ENCODE measurements at places on chromosomes 3 and 15.

GRCh38 chr3:129087138-129087702 lies 26.6 kb downstream of the GP9 start:
- DNase-seq, result no peak

- DNase-seq, result no peak
Measured at GRCh38 chr3:135017003-135017893, 222.2 kb downstream of the EPHB1 start.

GRCh38 chr3:30804984-30805383 lies 89.5 kb downstream of the GADL1 start:
- no peak for DNase-seq

DNA sequence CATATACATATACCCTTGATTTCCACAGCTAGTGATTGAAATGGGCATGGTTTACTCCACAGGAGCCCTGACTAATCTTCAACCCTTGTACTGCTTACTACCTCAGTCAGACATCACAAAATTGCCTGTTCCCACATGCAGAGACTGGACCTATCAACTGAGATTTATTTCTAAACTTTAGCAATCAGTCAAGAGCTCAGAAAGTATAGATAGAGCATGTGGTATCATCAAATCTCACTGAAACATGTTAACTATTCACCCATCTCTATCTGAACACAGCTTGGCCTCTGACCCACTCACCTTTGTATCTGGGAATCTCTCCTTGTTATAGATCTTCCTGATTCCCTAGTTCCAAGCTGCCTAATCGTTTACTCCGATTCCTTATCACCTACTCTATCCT lies 14.6 kb downstream of the ADAM10 start:
- no peak for DNase-seq

DNA sequence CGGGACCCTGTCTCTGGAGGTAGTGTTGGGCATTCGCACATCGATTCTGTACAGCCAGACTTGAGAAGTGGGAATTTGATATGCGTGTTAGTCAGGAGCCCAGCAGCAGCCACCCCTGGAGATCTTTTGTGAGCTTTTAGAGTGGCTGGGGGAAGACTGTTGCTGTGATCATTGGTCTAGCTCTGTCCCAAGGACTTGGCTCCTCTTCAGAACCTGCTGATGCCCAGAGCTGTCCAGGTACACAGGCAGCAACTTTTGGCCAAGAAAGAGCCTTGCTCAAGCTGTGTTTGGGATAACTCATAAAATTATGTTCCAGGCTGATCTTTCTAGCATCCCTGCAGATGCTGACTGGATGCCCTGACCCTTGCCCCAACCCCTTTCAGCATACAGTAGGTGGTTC lies 29.3 kb downstream of the LIMD1 start:
- DNase-seq, result no peak

DNA sequence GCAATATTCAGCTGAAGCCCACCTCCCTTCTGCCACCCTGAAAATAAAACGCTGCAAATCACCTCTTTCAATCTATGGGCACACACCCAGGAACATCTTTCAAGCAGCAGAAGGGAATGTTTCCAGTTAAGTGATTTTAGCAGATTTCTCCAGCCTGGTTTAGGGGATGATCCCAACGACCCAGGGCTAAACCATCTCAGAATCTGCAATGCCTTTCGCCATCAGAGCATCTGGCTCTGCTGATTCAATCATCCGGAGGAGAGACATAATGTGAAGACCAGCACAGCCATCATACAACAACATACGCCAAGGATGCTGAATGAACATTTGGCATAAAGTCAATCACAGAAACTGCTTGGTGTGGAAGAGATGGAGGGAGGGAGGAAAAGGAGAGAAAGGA lies 15.5 kb upstream of the LRRN1 start:
- no peak for DNase-seq

- DNase-seq, result no peak
Measured at GRCh38 chr15:88814393-88814792, 11.2 kb downstream of the ACAN start.

DNA sequence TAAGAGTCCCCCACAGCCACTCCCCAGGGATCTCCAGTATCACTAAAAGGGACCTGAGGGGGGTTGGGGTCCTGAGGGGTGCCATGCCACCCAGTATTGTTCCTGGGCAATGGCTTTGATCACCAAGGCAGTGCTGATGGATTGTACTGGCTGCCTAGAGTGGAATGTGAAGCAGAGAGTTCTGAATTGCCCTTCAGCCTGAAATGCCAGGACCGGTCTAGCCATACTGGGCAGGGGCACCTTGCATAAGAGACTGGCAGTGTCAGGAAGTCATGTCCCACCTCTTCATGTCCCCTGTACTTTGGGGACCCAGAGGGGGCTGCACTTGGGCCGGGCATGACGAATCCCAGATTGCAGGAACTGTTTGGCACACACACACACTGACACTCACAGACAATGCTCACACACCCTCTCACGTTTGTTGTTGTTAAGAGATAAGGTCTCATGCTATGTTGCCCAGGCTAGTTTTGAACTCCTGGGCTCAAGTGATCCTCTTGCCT lies 4.5 kb upstream of the TKT start:
- DNase-seq, result no peak

GRCh38 chr3:134008630-134009156 lies 21.0 kb downstream of the SLCO2A1 start:
- DNase-seq, result no peak

- no peak for DNase-seq
Measured at GRCh38 chr15:66849393-66849745, 147.3 kb downstream of the SMAD6 start.

- DNase-seq, result no peak
Measured at GRCh38 chr3:78660957-78661356, 1106.8 kb downstream of the ROBO1 start.

GRCh38 chr15:65355173-65355987 lies 22.4 kb downstream of the IGDCC3 start:
- no peak for DNase-seq

- no peak for DNase-seq
Measured at GRCh38 chr3:136070953-136071949, 105.7 kb downstream of the PPP2R3A start.

DNA sequence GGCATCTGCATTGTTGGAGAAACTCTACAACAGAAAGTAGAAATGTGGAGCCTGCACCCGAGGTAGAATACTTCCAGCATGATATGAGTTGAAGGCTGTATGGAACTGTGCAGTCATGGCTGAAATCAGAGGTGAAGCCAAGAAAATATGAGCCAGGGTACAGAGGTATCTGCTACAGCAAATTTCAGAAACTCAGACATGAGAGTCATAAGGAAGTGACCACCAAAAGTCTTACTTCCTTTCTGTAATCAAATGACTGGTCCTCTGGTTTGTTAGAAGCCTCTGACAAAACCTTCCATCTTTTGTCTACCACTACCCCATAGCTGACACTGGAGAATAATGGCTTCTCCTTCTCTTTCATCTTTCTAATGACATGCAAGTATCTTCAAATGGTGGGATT lies 159.4 kb downstream of the TMEM108 start:
- no peak for DNase-seq

GRCh38 chr3:55416331-55416821 lies 70.7 kb downstream of the WNT5A start:
- no peak for DNase-seq

DNA sequence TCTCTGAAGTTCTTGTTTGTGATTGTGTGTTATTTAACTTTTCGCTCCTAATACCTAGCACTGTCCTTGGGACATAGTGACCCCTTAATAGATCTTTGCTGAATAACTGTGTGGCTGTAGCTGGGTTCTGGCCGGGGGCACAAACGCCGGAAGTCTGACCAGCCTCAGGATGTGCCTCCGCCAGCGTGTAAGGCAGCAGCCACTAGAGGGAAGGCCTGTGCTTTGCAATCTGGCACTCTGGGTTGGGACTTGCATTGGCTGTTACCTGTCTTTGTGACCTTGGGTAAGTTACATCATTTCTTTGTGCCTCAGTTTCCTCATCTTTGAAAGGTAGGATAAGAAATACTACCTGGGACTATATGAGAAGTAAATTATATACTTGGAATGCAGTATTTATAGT lies 158.7 kb downstream of the GHSR start:
- no peak for DNase-seq

All from activated naive CD8-positive, alpha-beta T cell treated with anti-CD3 and anti-CD28 coated beads, Interleukin-2, amount 10 ng/mL, durations not matched to agents 7 days and 5 days (primary cell).